ENCODE measurements at places on chromosomes 12 and 14.
A peak's percentile ranks its signal among the peaks of the same experiment; 100 is the strongest.

DNA sequence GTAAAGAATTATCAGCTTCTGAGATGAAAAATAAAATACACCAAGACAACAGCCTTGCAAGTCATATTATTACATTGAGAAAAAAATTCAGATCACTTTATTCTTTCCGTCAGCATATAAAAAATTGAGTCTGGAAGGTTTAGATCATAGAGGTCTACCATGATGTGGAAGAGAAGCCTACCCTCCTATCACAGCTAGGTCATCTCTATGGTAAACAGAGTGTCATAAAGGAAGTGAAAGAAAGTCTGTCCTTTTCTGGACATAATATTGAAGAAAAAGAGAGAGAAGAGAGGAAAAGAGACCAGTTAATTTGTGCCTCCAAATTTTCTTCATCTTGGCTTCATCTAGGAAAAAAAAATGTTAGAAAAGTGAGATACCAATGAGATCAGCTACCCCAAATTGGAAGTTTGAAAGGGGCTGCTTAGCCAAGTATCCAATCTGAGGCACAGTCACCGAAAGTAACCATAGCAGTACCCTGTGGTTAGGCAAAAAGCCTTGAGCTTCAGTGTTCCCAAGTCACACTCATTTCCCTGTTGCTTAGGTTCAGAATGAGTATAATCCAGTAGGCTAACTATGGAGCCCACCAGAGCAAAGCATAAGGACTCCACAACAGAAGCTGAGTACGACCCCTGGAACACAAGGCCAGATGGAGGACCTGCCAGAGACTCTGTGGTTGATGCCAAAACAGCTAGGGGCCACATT lies 38.1 kb downstream of the DUSP6 start:
- no peak for DNase-seq

GRCh38 chr12:4311776-4312175 lies 9.2 kb upstream of the TIGAR start:
- DNase-seq = no peak

DNA sequence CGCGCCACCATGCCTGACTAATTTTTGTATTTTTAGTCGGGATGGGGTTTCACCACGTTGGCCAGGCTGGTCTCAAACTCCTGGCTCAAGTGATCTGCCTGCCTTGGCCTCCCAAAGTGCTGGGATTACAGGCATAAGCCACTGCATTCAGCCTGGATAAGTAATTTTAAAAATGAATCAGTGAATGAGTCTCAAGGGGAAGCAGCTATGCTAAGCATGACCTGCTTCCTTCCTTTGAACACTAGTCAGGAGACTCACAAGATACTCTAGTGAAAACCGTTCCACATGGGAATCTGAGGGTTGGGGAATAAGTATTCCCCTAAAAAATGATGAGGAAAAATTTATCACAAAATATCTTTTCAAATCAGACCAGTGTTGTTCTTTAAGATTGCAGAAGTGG lies 10.7 kb upstream of the FAM234B start:
- DNase-seq = no peak

GRCh38 chr14:24143511-24143910 lies 2.1 kb upstream of the EMC9 start:
- DNase-seq = no peak

- no peak for DNase-seq
Observed at GRCh38 chr14:91377700-91378652, 39.6 kb downstream of the CCDC88C start.

GRCh38 chr14:105292826-105293711 lies 7.7 kb downstream of the BRF1 start:
- no peak for DNase-seq

GRCh38 chr14:93702946-93703345 lies 85.3 kb downstream of the PRIMA1 start:
- no peak for DNase-seq

- no peak for DNase-seq
Observed at GRCh38 chr14:32129124-32129523, 52.0 kb downstream of the ARHGAP5 start.

GRCh38 chr14:31897581-31898186 lies 179.4 kb upstream of the ARHGAP5 start:
- no peak for DNase-seq

- DNase-seq = no peak
Observed at GRCh38 chr12:66952668-66953067, 273.8 kb upstream of the GRIP1 start.

- no peak for DNase-seq
Observed at GRCh38 chr12:2324387-2324786, 271.6 kb downstream of the CACNA1C start.

- no peak for DNase-seq
Observed at GRCh38 chr12:107066691-107067090, 26.7 kb downstream of the CRY1 start.

DNA sequence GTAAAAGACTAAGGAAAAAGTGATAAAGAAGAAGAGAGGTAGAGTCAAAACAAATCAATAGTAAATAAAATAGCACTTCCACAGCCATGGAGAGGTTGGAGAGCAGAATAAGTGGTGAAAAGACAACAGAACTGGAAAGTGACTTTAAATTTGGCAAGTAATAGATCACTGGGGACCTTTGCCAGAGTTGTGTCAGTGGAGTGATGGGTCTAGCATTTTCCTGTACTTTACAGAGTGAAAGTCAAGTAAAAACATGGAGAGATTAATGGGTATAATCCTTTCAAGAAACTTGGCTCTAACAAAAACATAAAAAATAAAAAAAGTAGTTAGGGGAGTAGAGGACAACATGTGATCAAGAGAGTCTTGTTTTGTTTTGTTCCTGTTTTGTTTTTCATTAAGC lies 502.2 kb upstream of the RPL10L start:
- no peak for DNase-seq

GRCh38 chr14:45181329-45181728 lies 45.6 kb downstream of the FANCM start:
- no peak for DNase-seq

- DNase-seq = no peak
Observed at GRCh38 chr12:102023343-102023930, 38.4 kb downstream of the WASHC3 start.

GRCh38 chr12:49512546-49512945 lies 26.3 kb upstream of the KCNH3 start:
- DNase-seq = no peak

DNA sequence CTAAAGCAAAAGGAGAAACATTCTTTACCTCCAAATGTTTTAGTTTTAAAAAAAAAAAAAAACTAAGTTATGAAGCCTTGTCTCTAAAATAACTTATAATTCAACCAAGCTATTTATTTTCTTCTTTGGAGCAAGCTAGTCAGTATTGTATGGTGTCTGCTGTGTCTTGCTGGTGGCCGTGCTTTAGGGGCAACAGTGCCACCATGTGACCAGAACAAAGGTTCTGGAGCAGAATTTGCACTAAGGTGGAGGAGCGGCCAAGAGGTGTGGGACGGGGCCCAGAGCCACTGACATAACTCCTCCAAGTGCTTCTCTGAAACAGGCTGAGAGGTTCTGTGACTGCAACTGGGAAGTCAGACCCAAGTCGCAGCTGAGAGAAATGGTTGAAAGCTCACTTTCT lies 4.5 kb downstream of the FICD start:
- no peak for DNase-seq

GRCh38 chr14:78863143-78863542 lies 693.0 kb downstream of the NRXN3 start:
- DNase-seq = peak; percentile 60

DNA sequence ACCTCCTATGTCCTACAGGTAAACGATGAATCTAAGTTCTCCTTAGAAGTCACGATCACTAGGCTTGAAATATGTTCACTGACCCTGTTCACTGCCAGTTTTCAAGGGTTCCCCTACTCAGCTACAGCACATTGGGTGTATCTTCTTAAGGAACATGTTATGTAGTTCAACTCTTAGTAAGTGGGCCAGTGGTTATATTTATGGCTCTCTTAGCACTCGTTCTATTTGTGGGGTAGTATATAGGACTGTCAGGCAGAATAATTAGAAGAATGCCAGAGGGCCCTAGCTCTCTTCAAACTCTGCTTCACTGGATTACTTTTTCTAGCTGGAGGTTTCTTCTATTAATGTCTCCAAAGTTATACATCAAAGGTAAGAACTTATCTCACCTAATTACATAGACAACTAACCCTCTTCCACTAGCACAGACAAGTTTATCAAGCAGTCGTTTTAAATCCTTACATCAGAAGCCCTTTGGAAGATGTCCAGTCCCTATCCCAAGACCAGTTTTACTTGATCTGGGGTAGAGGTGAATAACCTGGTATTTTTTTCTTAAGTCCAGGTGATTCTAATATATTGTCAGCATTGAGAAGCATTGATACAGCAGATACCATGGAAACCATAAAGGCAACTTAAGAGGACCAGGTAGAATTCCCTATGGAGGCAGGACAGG lies 39.6 kb downstream of the ZFYVE26 start:
- no peak for DNase-seq

GRCh38 chr12:90280033-90280432 lies 571.4 kb upstream of the ATP2B1 start:
- DNase-seq = no peak

- DNase-seq = no peak
Observed at GRCh38 chr12:40106655-40107054, 774 bp upstream of the SLC2A13 start.

DNA sequence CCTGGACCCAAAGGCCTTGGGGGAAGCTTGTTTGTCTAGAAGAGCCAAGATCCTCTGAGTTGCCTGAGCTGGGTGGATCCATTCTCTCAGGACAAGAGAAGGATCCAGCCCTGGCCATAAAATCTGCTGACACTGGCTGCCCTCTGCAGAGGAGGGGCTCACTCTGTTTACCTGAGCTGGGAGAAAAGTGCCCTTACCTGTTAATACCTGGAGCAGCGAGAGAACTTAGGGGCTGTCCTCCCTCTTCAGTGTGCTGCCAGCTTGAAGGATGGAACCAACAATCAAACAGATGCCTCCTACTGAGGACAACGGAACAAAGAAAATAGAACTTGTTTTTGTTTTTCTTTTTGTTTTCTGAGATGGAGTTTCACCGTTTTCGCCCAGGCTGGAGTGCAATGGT lies 7.3 kb upstream of the KRT7 start:
- no peak for DNase-seq

- DNase-seq = no peak
Observed at GRCh38 chr12:106580671-106581508, 1.9 kb upstream of the RFX4 start.

DNA sequence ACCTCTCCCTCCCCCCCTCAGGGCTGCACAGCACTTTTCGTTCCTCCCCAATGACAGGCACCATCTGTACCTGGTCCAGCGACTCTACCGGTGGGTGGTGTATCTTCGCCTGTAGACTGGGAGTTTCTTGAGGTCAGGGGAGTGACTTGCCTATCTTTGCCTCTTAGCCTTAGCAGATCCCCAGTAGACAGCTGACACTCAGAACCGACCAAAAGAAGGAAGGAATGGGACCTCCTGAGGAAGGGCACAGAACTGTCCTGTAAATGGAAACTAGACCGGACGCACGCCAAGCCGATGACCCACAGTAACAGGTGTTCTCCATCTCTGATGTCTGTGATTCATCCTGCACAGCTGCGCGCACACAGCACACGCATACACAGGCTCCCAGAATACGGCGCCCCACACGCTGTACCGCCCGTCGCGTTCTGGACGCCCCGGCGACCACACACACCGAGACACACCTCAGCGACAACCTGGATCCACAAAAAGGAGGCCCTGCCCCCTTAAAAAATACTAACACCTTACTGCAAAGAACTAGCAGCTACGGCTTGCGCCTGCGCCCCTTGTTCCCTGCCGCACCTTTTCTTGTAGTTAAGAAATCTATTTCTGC lies 673 bp upstream of the TTC9 start:
- DNase-seq = peak; percentile 53

DNA sequence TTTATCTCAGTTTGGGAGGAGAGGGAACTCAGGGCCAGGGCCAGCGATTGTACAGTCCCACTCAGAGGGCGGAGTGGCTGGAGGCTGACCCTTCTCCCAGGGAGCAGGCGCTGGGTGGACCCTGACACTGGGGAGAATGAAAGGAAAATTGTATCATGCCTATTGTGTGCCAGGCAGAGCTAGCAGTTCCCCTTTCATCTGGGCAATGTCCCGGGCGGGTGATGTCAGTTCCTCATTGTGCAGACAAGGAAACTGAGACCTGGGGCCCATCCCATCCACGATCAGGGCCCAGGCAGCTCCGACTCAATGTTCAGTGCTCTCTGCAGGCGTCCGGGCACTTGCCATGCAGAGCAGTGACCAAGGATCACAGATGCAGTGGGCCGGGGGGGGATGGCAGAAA lies 101.9 kb upstream of the RTL1 start:
- peak; percentile 34 for DNase-seq

DNA sequence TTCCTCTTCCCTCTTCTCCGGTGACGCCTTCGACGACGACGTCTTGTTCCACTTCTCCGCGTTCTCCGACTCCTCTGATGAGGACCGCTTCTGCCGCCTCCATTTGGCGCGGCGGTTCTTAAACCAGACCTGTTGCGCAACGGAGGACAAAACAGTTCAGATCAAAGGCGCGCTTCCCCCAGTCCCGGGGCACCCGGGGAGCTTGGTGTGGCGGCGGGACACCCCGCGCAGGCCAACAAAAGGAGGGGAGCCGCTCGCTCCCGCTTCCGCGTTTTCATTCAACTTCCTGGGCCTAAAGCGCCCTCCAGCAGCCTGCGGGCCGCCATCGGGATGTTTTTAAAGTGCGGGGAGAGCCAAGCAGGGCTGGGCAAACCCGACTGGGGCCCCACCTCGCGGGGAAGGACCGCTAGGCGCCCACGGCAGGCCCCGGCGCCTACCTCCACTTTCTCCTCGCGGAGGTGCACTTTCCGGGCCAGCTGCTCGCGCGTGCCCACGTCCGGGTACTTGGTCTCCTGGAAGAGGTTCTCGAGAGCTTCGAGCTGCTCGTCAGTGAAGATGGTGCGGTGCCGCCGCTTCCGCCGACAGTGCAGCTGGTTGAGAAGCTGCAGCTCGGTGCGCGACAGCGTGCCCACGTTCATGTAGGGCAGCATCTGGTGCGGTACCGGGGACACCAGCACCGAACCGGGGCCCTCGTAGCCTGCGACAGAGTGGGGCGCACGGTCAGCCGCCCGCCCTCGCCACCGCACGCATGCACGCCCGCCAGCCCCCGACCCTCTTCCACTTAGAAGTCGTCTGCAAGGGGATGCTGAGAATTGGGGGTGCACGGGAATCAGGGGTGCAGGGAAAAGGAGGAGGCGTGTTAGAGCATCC lies 1.2 kb downstream of the GSC start:
- no peak for DNase-seq

GRCh38 chr12:132279184-132279889 lies 50.1 kb downstream of the GALNT9 start:
- DNase-seq = peak; percentile 93

- DNase-seq = no peak
Observed at GRCh38 chr12:21370845-21371449, 1.8 kb upstream of the IAPP start.

Data from testis (tissue), 5 donors.